ENCODE measurements at places on chromosomes 16 and 17.

GRCh38 chr17:77451894-77452852 is 311.4 kb downstream of the SEC14L1 start:
- DNase-seq: peak; percentile 79

- no peak for DNase-seq
Measured at GRCh38 chr17:7081341-7082062, 1.5 kb upstream of the CLEC10A start.

- no peak for DNase-seq
Measured at GRCh38 chr17:78499715-78500540, 77.3 kb downstream of the DNAH17 start.

DNA sequence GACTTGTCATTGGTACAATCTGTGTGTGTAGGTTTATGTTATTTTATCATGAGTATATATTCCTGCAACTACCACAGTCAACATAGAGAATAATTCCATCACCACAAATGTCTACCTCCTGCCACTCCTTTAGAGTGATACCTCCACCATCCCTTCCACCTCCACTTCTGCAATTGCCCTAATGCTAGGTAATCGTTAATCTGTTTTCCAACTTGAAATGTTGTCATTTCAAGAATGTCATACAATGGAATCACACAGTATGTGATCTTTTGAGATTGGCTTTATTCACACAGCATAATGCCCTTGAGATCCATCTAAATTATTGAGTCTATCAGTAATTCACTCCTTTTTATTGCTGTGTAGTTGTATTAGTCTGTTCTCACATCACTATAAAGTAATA is 414.8 kb upstream of the C16orf82 start:
- DNase-seq: no peak

GRCh38 chr17:62870552-62870971 is 62.4 kb upstream of the MARCHF10 start:
- DNase-seq: no peak

DNA sequence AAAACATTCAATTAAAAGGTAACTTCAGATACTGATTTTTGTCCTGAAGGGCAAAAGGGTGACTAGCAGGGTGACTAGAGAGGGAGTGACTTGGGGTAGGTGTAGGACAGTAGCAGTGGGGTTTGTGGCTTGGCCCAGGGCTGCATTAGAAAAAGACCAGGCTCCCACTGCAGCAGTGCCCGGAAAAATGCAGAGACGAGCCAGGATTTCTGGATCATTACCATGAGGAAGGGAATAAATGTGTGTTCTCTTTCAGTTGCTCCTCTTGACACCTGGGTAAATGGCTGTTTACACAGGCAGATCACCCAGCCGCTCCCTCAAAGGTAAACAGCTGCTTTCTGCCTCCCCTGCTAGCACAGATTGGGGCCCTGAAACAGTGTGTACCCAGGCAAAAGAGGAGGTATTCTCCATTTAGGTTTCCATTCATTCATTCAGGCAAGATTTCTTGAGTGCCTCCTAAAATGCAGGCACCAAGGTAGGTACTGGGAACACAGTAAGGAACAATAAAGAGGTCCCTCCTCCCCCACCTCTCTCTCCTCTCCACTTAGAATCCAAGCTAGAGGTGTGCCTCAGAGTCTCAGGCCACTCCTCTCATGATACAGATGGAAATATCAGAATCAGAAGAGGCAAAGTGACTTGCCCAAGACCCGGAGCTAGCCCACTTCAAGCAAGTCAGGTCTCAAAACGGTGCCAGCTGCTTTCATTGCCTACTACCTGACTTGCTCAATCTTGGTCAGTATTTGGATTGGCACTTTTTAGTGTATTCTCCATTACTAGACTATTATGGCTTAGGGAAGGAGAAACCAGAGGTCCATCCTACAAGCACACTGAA is 15.2 kb upstream of the TOX3 start:
- no peak for DNase-seq

GRCh38 chr17:48539177-48539576 is 5.7 kb downstream of the HOXB2 start:
- DNase-seq: peak; percentile 79

DNA sequence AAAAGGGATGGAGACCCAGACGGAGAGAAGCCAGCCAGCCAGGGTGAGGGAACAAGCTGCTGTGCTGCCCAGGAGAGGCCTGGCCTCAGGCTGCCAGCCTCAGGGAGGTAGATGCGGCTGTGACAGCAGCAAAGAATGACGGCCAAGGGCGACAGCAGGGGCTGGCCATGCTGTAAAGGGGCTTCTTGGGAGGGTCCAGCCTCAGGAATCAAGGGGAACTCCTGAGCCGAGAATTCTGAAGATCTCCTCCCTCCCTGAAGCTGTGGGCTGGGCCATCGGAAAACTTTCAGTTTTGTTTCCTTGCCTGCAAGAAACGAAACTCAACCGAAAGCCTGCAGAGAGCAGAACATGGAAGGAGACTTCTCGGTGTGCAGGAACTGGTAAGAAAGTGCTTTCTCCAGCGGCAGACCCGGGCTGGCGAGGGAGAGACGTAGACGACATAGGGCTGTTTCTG is at the start of gene XAF1:
Gene XAF1 (plus strand): TSS at position 316 of the 454 bp plus-strand sequence. CDS start 33 bp downstream, at position 349.
- DNase-seq: peak; percentile 71

DNA sequence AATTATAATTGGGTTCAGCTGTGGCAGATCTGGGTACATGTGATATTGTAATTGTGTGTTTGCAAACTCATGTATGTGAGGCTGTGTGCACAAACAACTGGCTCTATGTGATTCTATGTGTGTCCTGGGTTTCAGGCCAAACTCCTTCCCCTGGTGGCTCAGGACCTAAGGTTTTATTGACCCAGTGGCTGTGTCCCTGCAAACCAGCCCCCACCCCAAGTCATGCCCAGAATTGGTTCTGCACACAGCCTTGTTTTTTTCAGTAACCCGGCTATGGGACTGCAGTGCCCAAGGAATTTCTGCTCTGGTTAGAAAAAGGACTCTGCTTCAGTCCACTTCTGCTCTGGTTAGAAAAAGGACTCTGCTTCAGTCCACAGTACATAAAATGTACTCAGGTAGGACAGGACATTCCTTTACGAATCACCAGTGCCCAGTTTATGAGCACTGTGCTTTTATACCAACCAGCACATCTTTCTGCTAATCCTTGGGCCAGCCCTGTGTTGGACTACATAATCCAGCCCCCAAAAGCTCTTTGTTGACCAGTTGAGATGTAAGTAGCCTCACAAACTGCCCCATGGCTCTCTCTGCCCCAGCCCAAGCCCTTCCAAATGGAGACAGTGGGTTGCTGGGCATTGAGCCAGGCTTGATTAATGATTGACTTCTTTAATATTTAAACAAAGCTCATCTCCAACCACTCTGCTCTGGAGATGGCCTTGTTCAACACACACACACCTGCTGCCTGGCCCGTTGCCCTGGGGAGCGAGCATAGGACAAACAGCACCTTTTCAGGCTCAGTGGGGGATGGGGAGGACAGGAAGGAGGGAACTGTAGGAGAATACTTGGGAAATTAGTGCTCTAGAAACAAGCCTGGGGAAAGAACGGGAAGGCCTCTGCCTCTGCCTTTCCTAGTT is 2.9 kb upstream of the KCNH6 start:
- DNase-seq: no peak

- no peak for DNase-seq
Measured at GRCh38 chr16:55324285-55325079, 479 bp downstream of the IRX6 start.

DNA sequence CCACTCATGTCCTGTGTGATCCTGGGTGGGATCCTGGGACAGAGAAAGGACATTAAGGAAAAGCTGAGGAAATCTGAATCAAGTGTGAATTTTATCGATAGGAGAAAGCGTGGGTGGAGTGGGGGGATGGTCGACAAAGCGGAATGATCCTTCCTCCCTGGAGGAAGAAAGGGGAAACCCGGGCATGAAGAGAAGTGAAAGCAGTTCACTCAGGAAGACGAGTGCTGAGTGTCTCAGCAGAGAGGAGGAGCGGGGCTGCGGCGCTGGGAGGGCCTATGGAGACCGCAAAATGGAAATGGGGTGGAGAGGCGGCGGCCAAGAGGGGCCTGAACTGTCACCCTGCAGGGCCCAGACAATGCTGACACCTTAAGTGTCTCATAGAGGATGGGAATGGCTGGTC is 8.7 kb downstream of the ZDHHC7 start:
- no peak for DNase-seq

DNA sequence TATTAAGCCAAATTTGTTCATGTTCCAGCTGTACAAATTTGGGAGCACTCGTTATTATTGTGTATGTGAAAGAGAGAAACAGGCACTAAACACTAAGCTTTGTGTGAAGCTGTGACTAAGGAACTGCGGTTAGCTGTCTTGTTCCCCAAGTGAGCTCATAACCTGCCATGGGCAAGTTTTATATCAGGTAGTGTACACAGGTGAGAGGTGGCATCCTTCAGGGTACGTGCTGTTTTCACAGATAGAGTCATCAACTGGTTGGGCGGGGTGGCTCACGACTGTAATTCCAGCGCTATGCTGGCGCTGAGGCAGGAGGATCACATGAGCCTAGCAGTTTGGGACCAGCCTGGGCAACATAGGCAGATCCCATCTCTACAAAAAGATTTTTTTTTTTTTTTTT is 2.8 kb downstream of the DNAJA3 start:
- DNase-seq: no peak

- DNase-seq: no peak
Measured at GRCh38 chr16:1606774-1607173, 5.1 kb downstream of the IFT140 start.

GRCh38 chr16:67235816-67236562 is 9.1 kb downstream of the TMEM208 start:
- no peak for DNase-seq

GRCh38 chr16:22381392-22381791 is 7.0 kb upstream of the CDR2 start:
- no peak for DNase-seq

GRCh38 chr16:88322500-88322970 is 60.2 kb upstream of the ZNF469 start:
- no peak for DNase-seq

GRCh38 chr17:82754297-82755208 is 2.7 kb downstream of the TBCD start:
- no peak for DNase-seq

DNA sequence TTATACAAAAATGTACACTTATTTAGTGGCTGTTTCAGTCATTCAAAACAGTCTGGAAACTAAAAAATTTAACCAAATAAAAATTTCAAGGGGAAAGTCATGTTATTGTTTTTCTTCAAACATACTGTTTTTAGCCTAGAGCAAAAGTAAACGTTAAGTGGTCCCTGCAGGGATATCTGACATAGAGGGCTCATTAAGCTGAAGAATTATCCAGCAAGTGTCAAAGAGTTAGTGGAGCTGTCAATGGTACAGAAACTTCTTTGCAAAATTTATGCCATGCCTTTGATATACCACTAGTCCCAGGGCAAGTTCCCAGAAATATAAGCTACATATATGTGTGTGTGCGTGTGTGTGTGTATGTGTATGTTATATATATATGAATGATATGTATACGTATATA is 894.2 kb downstream of the KCNJ2 start:
- DNase-seq: no peak

DNA sequence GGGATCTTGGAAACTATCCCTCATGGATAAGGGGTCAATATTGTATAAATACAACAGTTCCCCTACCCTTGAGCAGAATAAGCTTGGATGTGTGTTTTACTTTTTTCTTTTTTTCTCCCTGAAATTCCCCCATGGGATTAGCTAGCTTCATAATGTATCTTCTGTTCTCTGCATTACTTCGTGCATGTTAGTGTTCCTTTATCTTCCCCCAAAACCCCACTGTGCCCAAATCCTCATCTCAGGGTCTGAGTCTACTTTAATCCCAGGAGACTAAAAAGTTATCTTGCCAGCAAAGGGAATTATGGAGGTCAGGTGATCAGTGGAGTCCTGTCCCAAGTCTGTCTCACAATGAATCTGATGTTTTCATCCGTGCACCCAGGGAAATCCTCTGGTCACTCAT is 217.5 kb upstream of the CNTNAP4 start:
- DNase-seq: no peak

GRCh38 chr17:33640629-33641028 is 347.5 kb upstream of the ASIC2 start:
- DNase-seq: no peak

DNA sequence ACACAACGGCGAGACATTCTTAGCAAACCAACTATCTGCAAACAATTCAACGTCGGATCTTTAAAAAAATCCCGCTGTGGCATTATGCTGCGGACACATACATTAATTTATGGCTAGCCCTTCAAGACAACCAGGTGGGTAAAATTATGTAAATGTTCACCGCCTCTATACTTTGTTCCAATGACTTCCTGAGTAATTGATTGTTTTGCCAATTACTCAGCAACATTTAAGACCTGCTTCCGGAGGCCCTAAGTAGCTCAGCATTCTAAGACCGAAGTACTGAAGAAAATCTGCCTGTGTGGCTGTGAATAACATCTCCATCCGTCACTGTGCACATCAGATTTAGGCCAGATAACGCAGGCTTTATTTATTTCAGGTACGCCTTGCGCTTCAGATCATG is 23.3 kb downstream of the QPRT start:
- DNase-seq: no peak

DNA sequence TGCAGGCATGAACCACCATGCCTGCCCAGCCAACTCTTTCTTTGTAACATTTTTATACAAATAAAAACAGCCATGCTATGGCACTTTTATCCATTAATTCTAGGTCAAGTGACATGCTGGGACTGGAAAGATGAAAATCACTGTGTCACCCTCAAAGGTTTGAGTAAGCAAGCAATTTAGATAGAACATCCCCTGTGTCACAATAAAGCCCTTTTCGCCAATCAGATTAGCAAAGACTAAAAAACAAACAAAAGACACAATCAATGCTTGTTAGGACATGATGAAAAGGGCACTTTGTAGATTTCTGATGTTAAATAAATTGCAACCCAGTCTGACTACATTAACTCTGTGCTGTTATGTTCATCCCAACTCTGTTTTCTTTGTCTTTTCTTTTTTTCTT is 26.4 kb downstream of the CHP2 start:
- DNase-seq: no peak

GRCh38 chr16:70298988-70299938 is at the start of gene DDX19B:
Gene DDX19B (plus strand): TSS chr16:70299186. CDS start chr16:70299298, 112 bp downstream.
- peak; percentile 68 for DNase-seq

DNA sequence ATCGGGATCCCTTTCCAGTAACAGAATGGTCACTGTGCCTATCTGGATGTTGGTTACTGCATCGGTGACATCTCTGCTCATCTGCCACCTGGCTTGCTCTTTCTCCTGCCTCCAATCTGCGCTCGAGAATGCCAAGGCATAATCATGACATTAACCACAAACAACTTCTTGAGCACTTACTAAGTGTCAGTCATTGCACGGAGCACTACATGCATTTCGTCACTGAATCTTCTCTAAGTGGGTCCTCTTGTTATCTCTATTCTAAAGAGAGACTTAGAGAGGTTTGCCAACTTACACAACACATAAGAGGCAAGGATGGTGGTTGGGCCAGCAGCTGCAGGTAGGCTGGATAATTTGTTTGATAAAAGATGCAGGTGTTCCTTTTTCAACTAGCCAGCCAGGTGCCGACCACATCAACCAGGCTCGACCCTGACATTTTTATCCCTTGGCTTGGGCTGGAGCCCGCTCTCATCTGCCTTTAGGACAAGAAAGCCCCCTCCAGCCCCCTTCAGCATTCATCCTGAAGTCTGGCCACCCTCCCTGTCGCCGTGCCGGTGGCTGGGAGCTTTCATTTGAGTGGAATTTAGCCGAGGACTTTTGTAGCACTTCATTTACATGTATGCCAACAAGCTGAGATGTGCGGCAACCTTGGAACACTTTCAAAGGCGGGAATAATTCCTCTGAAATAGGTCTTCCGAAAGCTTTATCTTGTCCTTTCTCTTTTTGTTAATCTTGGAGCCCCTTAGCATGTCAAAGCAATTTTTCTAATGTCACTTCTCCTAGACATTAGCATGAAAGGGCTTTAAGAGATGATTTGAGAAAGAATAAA is 89.3 kb upstream of the NKD1 start:
- DNase-seq: no peak

GRCh38 chr17:37212179-37212578 is 163.6 kb upstream of the C17orf78 start:
- DNase-seq: peak; percentile 7
